Natural killer cell treated with Interleukin-12 subunit alpha and Interleukin-12 subunit beta and Interleukin-15 and Interleukin-18, amount 100 ng/mL, for 72 hours (primary cell): ENCODE measurements at places on chromosomes 7 and 10. TPM values are rescaled to one million over a fixed set of nuclear protein-coding genes. Genes with fewer than 3 reads are reported as not detected.

- H3K36me3 ChIP-seq = no peaks in the 10 kb centered on the region
- no peak overlapping the region for H3K27ac ChIP-seq
- no peaks in the 10 kb centered on the region for H3K4me1 ChIP-seq
- H3K27me3 ChIP-seq = peaks cover 35% of the 10 kb centered on the region
- H3K4me3 ChIP-seq = no peak overlapping the region
These were observed 46.7 kb downstream of the CALD1 start for GRCh38 chr7:134826105-134826504.

- peak overlapping the region; percentile 53 for H3K4me3 ChIP-seq
- no peak overlapping the region for H3K27ac ChIP-seq
- no peaks in the 10 kb centered on the region for H3K27me3 ChIP-seq
- peaks cover 54% of the 10 kb centered on the region for H3K4me1 ChIP-seq
These were observed 114.5 kb upstream of the INHBA start for GRCh38 chr7:41817386-41817785.

- no peak overlapping the region for H3K4me3 ChIP-seq
- H3K27me3 ChIP-seq = peaks cover 12% of the 10 kb centered on the region
- no peak for DNase-seq
- H3K27ac ChIP-seq = no peak overlapping the region
- no peaks in the 10 kb centered on the region for H3K4me1 ChIP-seq
- no peaks in the 10 kb centered on the region for H3K36me3 ChIP-seq
These were observed 130.6 kb upstream of the NPVF start for GRCh38 chr7:25358926-25359325.

The WASHC2C gene
- 24.4 TPM for total RNA-seq

DNA sequence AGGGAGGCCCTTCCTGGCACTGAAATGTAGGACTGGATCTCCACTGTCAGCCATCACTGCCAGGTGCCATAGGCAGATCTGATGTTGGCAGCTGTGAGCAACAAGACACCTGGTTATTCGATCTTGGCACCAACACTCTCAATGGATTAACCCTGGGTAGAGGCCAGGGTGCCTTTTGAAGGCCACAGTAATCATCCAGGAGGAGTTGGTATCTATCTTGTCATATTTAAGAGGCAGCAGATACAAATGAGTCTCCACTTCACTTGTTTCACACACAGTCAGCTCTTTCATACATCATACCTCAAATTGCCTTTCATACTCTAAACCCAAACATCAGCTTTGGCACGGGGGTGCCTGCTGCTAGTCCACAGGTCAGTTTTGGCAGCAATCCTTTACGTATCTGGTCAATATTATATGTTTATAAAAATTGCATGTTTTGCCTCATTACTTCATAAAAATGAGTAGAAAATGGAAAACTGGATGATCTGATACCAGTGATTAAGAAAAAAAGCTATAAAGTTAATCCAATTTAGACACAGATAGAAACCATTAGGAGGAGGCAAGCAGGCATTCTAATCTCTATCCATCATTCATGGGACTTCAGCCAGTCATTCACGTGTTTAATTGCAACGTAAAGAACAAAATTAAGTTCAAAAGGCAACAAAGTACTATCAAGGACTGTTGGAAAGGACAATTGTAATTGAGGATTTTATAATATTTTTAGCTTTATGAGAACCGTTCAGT is 12.7 kb upstream of the CACUL1 start:
- no peak overlapping the region for H3K4me3 ChIP-seq
- DNase-seq = no peak
- peaks cover 6% of the 10 kb centered on the region for H3K27me3 ChIP-seq
- H3K27ac ChIP-seq = no peak overlapping the region
- H3K36me3 ChIP-seq = no peaks in the 10 kb centered on the region
- H3K4me1 ChIP-seq = no peaks in the 10 kb centered on the region

DNA sequence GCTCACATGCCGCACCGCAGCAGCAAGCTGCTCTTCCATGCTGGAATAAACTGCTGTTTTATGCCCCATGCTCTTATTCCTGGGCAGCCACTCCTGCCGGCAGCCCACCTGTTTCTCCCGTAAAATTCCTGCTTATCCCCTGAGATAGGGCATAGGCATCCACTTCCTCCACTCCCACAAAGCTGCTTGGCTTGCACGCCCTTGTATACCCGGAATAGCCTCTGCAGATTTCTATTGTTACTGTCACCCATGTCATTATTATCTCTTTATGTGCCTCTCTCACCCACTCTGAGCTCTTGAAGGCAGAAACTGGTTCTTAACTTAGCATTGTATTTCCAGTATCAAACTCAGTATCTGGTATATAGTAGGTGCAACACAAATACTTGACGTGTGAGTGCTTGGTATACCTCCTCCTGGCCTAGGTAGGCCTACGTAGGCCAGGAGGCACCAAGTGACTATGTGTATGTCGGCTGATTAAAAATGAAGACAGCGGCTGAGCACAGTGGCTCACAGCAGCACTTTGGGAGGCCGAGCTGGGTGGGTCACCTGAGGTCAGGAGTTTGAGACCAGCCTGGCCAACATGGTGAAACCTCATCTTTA is 193.4 kb downstream of the CCDC3 start:
- no peak for DNase-seq
- H3K4me1 ChIP-seq = no peaks in the 10 kb centered on the region

DNA sequence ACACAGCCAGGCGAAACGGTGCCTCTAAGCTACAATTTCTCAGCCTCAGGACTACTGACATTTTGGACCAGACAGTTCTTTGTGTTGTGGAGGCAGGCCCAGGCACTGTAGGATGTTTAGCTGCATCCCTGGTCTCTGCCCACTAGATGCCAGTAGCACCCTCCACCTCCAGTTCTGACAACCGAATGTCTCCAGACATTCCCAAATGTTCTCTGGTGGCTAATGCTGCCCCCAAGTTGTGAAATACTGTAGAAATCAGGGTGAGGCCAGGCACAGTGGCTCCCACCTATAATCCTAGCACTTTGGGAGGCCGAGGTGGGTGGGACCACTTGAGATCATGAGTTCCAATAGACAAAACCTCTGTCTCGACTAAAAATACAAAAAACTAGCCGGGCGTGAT is 18.2 kb downstream of the HNRNPF start:
- peaks cover 68% of the 10 kb centered on the region for H3K36me3 ChIP-seq
- no peak for DNase-seq
- no peaks in the 10 kb centered on the region for H3K27me3 ChIP-seq
- H3K4me1 ChIP-seq = peaks cover 62% of the 10 kb centered on the region
- peak overlapping the region; percentile 67 for H3K27ac ChIP-seq

DNA sequence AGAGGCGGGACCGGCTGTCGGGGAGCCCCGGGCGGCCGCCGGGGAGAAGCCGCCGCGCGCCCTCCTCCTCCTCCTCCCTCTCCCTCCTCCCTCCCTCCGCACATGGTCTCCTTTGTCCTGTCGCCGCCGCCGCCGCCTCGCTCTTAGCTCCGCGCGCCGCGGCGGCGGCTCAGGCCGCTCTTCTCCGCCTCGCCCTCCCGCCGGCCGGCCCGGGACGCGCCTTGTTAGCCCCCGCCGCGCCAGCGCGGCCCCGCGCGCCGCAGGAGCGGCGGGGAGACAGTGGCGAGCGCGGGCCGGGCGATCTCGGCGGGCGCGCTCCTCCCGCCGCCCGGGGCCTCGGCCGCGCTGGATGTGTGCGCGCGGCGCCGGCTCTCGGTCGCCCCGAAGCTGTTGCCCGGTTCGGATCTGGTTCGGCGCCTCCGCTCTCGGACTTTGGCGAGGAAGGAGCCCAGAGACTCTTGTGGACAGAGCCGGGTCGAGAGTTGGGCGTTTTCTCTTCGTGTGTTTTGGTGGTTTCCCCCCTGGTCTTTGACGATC is 437.4 kb upstream of the GALNT17 start:
- H3K4me3 ChIP-seq = peak overlapping the region; percentile 98
- peaks cover 5% of the 10 kb centered on the region for H3K36me3 ChIP-seq
- DNase-seq = no peak
- H3K27ac ChIP-seq = no peak overlapping the region

- H3K27ac ChIP-seq = no peak overlapping the region
- H3K4me3 ChIP-seq = no peak overlapping the region
- no peak for DNase-seq
- H3K4me1 ChIP-seq = peaks cover 15% of the 10 kb centered on the region
- H3K27me3 ChIP-seq = peaks cover 8% of the 10 kb centered on the region
These were observed 88.8 kb downstream of the FOXL3 start for GRCh38 chr7:378551-379455.

DNA sequence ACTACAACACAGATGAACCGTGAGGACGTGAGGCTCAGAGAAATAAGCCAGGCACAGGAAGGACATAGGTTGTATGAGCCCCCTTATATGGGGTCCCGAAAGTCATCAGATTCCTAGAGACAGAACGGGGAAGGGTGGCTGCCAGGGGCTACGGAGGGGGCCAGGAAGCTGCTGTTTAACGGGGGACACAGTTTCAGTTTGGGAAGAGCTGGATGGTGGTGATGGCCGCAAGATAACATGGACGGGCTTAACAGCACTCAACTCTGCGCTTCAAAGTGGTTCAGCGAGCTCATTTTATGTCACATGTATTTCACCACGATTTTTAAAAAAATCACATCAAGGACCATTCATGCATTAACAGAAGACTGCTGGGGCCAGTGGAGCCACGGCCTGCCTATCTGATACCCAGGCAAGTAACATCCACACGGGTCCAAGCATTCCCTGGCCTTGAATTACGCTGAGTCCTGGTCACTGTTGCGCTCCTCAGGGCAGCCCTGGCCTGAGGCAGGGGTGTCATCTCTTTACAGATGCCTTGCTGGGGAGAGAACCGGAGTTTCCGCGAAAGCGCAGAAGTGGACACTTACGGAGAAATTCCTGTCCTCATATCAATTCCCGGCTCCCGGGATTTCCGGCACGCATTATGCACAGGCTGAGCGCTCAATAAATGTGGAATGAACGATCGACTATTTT is 1.5 kb downstream of the CARD11 start:
- no peaks in the 10 kb centered on the region for H3K27me3 ChIP-seq
- no peaks in the 10 kb centered on the region for H3K36me3 ChIP-seq
- peaks cover 50% of the 10 kb centered on the region for H3K4me1 ChIP-seq
- DNase-seq = peak; percentile 15
- peak overlapping the region; percentile 91 for H3K4me3 ChIP-seq

- H3K27me3 ChIP-seq = no peaks in the 10 kb centered on the region
- H3K27ac ChIP-seq = no peak overlapping the region
- no peaks in the 10 kb centered on the region for H3K36me3 ChIP-seq
- peaks cover 12% of the 10 kb centered on the region for H3K4me1 ChIP-seq
These were observed 29.4 kb upstream of the SGMS1 start for GRCh38 chr10:50653142-50653541.

DNA sequence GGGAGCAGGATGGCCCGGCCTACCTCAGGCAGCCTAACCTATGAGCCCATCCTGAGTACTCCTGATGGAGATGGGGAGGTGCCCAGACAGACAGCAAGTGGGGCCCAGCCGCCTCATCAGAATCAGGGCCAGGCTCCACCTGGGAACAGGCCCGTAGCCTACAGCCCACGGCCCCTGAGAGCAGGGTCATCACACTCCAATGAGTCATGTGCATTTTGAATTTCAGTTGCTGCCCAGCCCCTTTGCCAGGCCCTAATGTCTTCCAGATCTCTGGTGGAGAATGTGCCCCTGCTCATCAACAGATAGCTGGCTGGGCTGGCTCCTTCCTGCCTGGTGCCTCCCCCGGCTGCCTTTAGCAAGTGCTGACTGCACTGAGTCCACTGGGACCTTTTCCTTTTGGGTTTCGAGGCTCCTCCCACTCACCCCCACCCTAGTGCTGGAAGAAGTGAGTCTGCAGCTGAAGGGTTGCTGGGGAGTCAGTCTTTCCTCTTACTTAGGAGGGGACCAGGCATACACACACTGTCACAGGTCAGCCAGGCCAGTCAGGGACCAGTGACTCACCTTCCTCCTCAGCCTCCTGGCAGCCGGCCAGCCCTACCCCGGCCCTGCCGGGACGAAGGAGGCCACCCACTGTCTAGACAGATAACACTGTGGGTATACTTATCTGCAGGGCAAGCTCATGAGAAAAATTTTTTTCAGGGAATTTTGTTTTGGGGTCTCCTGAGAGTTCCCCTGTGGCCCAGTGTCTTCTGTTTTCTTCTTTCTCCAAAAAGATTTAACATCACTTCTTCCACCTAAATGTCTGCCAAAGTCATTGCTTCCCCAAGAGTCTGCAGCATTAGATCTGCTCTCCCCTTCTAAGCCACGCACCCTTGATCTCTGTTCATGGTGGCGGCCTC is 9.1 kb upstream of the ASIC3 start:
- no peak overlapping the region for H3K4me3 ChIP-seq
- peaks cover 11% of the 10 kb centered on the region for H3K4me1 ChIP-seq
- H3K27me3 ChIP-seq = no peaks in the 10 kb centered on the region
- no peak overlapping the region for H3K27ac ChIP-seq
- no peak for DNase-seq

- peaks cover 56% of the 10 kb centered on the region for H3K27me3 ChIP-seq
- H3K4me1 ChIP-seq = peaks cover 2% of the 10 kb centered on the region
- DNase-seq = no peak
- H3K4me3 ChIP-seq = no peak overlapping the region
- no peaks in the 10 kb centered on the region for H3K36me3 ChIP-seq
- H3K27ac ChIP-seq = no peak overlapping the region
These were observed 5.8 kb downstream of the PITX3 start for GRCh38 chr10:102235598-102235920.

DNA sequence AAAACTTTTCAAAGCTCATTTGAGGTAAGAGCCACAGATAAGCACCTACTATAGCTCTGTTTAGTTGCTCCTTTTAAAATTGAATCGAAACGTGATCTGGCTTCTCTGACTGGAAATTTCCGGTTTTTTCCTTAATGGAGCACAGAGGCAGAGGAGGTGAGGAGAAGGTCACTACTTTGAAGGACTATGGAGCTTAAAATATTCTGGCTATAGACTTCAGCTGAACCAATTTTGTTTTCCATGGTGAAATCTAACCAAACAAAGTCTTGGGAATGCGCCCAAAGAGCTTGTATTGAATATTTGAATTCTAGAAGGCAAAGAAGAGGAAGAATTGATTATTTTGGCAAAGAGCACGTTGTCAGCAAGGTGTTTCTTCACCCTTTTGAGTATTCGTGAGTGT is 711.1 kb downstream of the SUGCT start:
- no peak overlapping the region for H3K27ac ChIP-seq
- no peaks in the 10 kb centered on the region for H3K27me3 ChIP-seq
- H3K4me3 ChIP-seq = no peak overlapping the region
- no peaks in the 10 kb centered on the region for H3K36me3 ChIP-seq

- DNase-seq = no peak
- no peak overlapping the region for H3K27ac ChIP-seq
- H3K27me3 ChIP-seq = peaks cover 48% of the 10 kb centered on the region
- H3K36me3 ChIP-seq = no peaks in the 10 kb centered on the region
These were observed 5.1 kb upstream of the TBX20 start for GRCh38 chr7:35258868-35259522.

GRCh38 chr10:79982861-79983260 is 34.0 kb upstream of the SFTPD start:
- H3K27ac ChIP-seq = no peak overlapping the region
- peaks cover 46% of the 10 kb centered on the region for H3K27me3 ChIP-seq
- H3K36me3 ChIP-seq = peaks cover 6% of the 10 kb centered on the region
- no peak for DNase-seq

The OPALIN gene
- not detected for total RNA-seq

DNA sequence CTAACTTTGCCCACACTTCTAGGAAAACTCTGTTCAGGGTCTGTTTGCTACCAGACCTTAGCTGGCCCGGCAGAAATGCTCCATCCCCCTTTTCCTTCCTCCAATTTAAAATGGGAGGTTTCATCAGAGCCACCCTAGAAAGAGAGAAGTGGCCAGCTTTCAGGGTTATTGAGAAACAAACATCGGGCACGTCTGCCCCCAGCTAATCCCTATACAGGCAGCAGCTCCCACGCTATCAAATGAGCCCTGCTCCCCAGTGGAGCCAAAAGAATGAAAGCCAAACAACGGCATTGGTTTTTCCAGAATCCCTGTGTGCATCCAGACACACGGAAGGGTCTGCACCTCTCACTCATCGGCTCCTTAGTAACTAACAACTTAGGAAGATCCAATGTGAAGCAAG is 132.5 kb downstream of the GRID1 start:
- DNase-seq = no peak
- no peaks in the 10 kb centered on the region for H3K36me3 ChIP-seq
- H3K4me3 ChIP-seq = no peak overlapping the region
- H3K27me3 ChIP-seq = peaks cover 7% of the 10 kb centered on the region

The FAM25A gene
- total RNA-seq = not detected

The IKZF1 gene
- total RNA-seq = 290 TPM
